ENCODE measurements at places on chromosomes 1 and 21.

DNA sequence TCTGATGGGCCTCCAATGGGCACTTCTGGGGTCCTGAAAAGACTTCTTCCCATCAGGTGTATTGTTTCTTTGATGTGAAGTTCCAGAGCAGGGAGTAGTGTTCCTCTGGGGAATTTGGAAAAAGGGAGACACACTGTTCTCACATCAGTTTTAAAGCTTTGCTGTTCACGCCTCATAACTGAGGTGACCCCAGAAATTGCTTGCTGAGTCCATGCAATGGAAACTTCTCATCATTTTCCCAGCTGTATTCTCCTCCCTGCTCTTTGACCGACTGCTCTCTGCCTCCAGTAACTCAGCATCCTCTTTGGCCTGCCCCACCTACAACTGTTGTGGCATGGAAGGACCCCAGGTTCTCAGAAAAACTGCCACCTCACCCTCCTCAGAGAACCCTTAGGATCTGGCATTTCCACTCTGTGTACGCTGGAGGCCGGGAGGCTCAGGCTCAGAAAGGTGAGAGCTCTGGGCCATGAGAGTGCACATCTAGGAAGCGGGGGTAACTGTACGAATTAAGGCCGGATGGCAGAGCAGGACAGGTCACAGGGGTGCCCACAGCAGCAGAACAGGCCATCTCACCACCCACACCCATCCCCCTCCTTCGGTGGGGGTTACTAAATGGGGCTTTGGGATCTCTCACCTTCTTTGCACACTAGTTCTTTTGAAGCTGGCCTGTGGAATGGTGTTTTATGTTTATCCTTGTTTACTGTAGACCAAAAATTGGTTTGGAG lies 51.2 kb downstream of the STX6 start:
- DNase-seq, result no peak

DNA sequence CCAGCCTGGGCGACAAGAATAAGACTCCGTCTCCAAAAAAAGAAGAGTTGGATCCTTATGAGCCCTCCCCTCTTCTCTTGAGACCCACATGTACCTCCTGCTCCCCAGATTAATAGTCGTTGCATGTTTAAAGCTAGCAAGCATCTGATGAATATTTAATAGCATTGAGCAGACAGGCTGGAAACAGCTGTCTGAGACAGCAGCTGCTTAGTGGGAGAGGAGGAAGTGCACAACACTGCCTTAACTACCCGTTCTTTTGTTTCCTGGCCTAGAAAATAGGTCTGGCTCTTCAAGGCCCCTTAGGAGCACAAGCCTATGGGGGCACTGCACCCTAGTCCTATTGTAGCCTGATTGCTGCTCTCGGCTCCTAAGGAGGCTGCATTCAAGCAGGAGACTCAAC lies 17.3 kb upstream of the TMEM39B start:
- DNase-seq, result no peak

GRCh38 chr1:151145304-151146071 lies 943 bp downstream of the SEMA6C start:
- no peak for DNase-seq

- DNase-seq, result peak; percentile 19
Observed at GRCh38 chr1:242128951-242129502, 130.1 kb upstream of the MAP1LC3C start.

GRCh38 chr1:155294520-155295182 lies 6.6 kb downstream of the PKLR start:
- DNase-seq, result no peak

- DNase-seq, result no peak
Observed at GRCh38 chr1:202249436-202249835, 55.8 kb downstream of the LGR6 start.

DNA sequence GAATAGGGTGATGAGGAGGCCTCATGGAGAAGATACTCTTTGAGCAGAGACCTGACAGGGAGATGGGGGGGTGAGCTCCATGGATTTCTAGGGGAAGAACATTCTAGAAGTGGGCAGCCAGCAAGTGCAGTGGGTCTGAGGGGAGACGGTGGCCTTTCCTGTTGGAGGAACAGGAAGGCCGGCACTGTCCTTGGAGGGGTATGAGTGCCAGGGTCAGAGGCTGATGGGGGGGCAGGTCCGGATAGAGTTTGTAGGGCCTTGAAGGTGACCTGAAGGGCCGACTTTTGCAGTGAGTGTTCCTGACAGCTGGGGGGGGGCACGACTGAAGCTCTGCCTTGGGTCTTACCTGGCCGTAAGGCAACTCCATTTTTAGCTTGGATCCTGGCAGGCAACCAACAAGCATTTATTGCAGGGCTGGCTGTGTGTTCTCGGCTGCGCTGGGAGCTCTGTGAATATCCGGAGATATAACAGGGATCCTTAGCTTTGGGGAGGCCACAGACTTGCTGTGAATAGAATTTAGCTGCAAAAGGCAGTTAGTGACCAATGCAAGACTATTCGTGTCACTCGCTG lies 130.6 kb downstream of the MRPS6 start:
- no peak for DNase-seq

DNA sequence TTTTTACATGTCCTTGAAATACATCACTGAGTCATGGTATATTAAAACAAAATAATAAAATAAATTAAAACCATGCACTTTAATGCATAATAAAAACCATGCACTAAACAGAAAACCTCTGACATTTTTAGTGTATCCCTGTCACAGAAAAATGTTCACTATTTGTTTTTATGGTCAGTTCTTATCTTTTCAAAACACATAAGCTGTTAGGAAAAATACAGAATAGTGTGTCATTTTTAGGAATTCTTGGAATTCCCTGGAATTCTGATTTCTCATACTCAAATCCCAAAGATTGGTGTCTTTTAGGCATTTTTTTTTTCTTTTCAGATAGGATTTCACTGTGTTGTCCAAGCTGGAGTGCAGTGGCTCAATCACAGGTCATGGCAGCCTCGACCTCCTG lies 25.1 kb upstream of the TINAGL1 start:
- no peak for DNase-seq

DNA sequence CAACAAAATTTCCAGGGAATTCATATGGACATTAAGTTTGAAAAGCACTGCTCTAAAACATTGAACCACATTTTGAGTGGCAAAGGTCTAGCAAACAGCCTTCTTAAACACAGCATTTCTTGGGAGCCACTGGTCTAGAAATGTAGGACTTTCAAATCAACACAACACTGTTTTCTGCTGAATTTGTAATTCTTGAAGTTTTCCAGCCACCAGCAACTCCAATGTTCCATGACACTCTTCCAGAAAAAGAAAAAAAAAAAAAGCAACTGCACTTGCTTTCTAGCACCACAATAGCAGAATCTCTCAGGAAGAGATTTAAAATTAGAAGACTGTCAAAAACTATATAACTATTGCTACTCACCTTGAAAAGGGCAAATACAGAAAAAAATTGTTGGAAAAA lies 4.5 kb downstream of the SYDE2 start:
- DNase-seq, result no peak

- DNase-seq, result no peak
Observed at GRCh38 chr1:6059866-6060265, 14.2 kb downstream of the KCNAB2 start.

- no peak for DNase-seq
Observed at GRCh38 chr1:225567789-225568188, 85.1 kb downstream of the ENAH start.

- no peak for DNase-seq
Observed at GRCh38 chr1:178540646-178541045, 27.7 kb downstream of the TEX35 start.

- DNase-seq, result no peak
Observed at GRCh38 chr1:165543532-165544438, at the start of gene LRRC52. Gene LRRC52 (plus strand): TSS chr1:165544000. CDS start chr1:165544297, 297 bp downstream.

- no peak for DNase-seq
Observed at GRCh38 chr21:37877888-37878684, 38.2 kb downstream of the KCNJ6 start.

GRCh38 chr21:42793774-42794173 lies 85.6 kb downstream of the WDR4 start:
- no peak for DNase-seq

- DNase-seq, result no peak
Observed at GRCh38 chr1:241837901-241838300, 10.1 kb upstream of the EXO1 start.

DNA sequence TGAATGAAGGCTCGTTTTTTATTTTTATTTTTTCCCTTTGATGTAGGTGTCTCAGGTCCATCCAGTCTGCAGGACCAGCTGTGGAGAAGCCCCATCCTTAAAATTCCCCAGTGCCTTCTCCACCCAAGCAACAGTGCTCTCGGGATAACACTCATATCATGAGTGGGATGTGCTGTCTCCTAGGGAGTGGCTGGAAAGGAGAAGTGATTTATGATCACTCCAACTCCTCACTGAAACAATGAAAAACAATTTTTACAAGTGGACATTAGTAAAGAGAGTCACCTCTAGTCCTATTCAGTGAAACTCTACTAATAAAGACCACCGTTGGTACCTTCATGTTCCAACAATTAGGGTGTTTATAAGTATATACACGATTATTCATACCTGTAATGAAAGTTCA lies 3.5 kb downstream of the STUM start:
- no peak for DNase-seq

DNA sequence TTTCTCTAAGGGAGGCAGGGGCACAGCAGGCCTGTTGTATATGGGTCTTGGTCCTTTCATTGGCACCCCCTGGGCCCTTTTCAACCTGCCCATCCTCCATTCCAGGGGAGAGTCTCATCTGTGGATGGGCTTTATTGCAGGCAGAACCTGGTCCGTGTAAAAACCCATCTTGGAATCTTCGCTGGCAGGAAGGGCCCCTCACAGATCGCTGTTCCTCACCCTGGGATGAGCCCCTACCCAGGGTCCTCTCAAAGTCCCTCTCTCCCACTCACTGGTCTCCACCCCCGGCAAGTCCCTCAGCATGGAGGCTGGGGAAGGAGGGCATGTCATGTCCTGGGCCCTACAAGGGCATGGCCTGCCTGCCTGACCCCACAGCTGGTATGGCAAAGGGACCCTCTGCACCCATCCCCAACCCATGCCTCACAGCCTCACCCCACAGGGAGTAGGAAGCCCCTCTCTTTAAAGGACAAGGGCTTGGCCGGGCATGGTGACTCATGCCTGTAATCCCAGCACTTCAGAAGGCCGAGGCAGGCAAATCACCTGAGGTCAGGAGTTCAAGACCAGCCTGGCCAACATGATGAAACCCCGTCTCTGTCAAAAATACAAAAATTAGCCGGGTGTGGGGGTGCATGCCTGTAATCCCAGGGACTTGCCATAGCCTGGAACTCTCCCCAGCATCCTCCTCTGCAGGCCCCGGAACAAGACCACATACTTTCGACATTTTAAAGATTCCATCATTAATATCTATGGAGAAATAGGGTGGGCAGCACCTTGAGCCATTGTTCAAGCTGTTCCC lies 13.2 kb upstream of the CDA start:
- DNase-seq, result no peak

- DNase-seq, result no peak
Observed at GRCh38 chr1:240280560-240281322, 189.1 kb downstream of the FMN2 start.

- DNase-seq, result no peak
Observed at GRCh38 chr21:39180429-39181019, 2.7 kb downstream of the PSMG1 start.

DNA sequence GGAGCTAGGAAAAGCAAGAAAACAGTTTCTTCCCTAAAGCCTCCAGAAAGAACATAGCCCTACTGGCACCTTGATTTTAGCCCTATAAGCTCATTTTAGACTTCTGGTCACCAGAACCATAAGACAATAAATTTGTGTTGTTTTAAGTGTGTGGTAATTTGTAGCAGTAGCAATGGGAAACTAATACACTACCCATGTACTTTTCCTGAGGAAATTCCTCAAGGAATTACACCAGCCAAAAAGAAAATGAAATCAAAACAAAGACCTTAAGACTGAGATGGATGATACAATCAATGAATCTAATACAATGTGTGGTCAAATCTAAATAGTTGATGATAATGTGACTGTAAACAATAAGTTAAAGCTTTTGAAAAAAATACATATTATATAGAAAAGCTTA lies 11.8 kb downstream of the VAMP4 start:
- no peak for DNase-seq

- peak; percentile 70 for DNase-seq
Observed at GRCh38 chr1:167714439-167715156, 7.2 kb upstream of the MPZL1 start.

DNA sequence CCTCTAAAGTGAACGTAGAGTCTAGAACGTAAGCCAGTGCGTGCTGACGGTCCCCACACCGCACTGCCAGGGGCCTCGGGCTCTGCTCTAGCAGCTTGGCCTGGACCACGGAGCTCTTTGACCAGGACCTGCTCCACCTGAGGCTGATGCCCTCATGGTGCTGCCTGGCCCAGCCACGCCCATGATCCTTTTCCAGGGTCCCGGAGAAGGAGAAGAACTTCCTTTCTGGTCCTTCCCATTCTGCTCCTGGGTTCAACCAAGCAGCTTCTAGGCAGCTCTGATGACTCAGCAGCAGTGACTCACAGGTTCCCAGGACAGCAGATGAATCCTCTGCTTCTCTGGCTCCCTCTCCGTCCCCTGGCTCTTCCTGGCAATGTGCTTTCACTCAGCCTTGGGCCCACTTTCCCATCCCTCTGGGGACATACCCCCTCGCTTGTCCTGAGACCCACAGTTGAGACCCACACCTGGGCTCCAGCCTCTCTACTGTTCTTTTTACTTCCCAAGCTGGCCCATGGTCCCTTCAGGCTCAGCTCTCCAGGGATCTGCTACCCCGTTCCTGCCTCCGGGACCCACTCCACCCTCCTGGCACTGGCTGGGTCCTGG lies 246.3 kb upstream of the RAB4A start:
- DNase-seq, result no peak

DNA sequence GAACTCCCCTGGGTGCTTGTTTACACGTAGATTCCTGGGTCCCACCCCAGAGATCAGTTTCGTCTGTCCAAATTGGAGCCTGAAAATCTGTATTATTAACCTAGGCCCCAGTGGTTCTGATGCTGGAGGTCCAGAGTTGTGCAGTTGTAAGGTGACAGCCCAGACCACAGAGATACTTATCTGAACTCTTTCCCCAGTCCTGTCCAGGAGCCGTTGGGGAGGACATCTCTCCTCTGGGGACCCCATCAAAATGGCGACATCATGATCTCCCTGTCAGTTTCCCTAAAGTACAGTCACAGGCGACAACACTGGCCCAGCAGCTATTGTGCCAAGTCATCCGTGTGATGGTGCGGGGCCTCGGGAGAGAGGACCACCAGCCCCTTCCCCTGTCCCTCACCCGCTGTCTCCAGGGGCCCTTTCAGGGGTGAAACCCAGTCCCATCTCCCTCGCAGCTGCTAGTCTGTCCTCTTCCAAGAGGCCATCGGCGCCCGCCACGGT lies 749 bp upstream of the EFHD2 start:
- no peak for DNase-seq

- peak; percentile 74 for DNase-seq
Observed at GRCh38 chr21:42513985-42514882, 582 bp downstream of the SLC37A1 start.

GRCh38 chr21:41715649-41716281 lies 51.1 kb downstream of the RIPK4 start:
- DNase-seq, result no peak

- no peak for DNase-seq
Observed at GRCh38 chr21:42073145-42074099, 2.3 kb downstream of the UMODL1 start.

DNA sequence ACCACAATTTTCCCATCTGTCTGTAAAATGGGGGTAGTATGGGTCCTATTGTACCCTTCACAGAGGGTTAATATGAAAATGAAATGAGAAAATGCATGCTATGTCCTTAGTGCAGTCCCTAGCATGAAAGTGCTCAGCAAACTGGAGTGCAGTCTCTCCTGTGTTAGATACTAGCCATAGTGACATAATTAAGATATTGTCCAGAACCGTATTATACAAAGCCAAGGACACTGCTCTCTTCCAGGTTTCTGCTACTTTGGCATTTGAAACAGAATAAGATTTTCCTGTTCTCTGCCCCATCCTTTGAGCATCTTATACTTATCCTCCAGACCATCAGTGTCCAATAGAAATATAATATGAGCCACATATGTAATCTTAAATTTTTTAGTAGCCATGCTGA lies 213.4 kb downstream of the FGGY start:
- no peak for DNase-seq
